ENCODE measurements at places on chromosomes 6 and 20. TPM values are rescaled to one million over a fixed set of nuclear protein-coding genes. Genes with fewer than 3 reads are reported as not detected.
A peak's percentile ranks its signal among the peaks of the same experiment; 100 is the strongest.

Gene RPS10
- 729 TPM for total RNA-seq

Gene TFAP2B
- not detected for total RNA-seq

Gene FBXO9
- 85.8 TPM for total RNA-seq

Gene STK4
- total RNA-seq, result 57.6 TPM

- DNase-seq, result no peak
- no peaks in the 10 kb centered on the region for H3K27me3 ChIP-seq
- H3K36me3 ChIP-seq, result no peaks in the 10 kb centered on the region
- no peaks in the 10 kb centered on the region for H3K4me1 ChIP-seq
Observed at GRCh38 chr6:119562168-119562567, 212.6 kb upstream of the MAN1A1 start.

GRCh38 chr20:46590443-46590842 is 40.0 kb upstream of the OCSTAMP start:
- no peaks in the 10 kb centered on the region for H3K4me1 ChIP-seq
- H3K27me3 ChIP-seq, result no peaks in the 10 kb centered on the region
- no peaks in the 10 kb centered on the region for H3K36me3 ChIP-seq
- H3K4me3 ChIP-seq, result no peak overlapping the region

- peak overlapping the region; percentile 22 for H3K27ac ChIP-seq
- no peak for DNase-seq
- no peaks in the 10 kb centered on the region for H3K4me1 ChIP-seq
- peak overlapping the region; percentile 23 for H3K4me3 ChIP-seq
- no peaks in the 10 kb centered on the region for H3K27me3 ChIP-seq
- H3K36me3 ChIP-seq, result no peaks in the 10 kb centered on the region
Observed at GRCh38 chr6:151136141-151136755, 103.5 kb upstream of the AKAP12 start.

GRCh38 chr20:2313316-2313715 is 17.5 kb downstream of the TGM3 start:
- no peak overlapping the region for H3K27ac ChIP-seq
- H3K36me3 ChIP-seq, result no peaks in the 10 kb centered on the region
- no peaks in the 10 kb centered on the region for H3K27me3 ChIP-seq
- DNase-seq, result no peak

GRCh38 chr6:186340-186965 is 105.8 kb upstream of the DUSP22 start:
- H3K4me3 ChIP-seq, result no peak overlapping the region
- DNase-seq, result no peak
- H3K36me3 ChIP-seq, result no peaks in the 10 kb centered on the region

DNA sequence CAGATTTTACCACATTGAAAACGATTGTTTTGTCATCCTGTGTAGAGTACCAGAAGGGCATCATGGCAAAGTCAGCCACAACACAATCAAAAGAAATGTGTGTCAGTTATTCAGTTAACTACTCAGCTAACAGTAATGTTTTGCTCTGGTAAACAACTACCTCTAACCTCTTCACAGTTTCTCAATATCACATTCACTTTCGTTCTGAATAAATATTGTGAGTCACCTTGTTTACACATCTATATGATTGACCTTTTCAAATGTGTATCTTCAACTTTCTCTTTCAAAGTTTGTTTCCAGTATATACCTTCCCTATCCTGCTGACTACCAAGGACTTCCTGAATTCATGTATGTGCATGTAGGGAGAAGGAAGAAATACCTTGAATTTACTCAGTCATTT is 216.6 kb upstream of the UFL1 start:
- no peak overlapping the region for H3K4me3 ChIP-seq
- no peak overlapping the region for H3K27ac ChIP-seq
- H3K36me3 ChIP-seq, result no peaks in the 10 kb centered on the region
- no peaks in the 10 kb centered on the region for H3K4me1 ChIP-seq
- H3K27me3 ChIP-seq, result no peaks in the 10 kb centered on the region
- DNase-seq, result no peak

GRCh38 chr20:36307412-36308325 is 1.5 kb downstream of the DLGAP4 start:
- DNase-seq, result no peak
- peaks cover 13% of the 10 kb centered on the region for H3K4me1 ChIP-seq
- no peak overlapping the region for H3K27ac ChIP-seq
- no peak overlapping the region for H3K4me3 ChIP-seq
- no peaks in the 10 kb centered on the region for H3K27me3 ChIP-seq
- no peaks in the 10 kb centered on the region for H3K36me3 ChIP-seq

GRCh38 chr6:88008831-88009231 is 38.8 kb upstream of the SPACA1 start:
- H3K4me3 ChIP-seq, result no peak overlapping the region
- peaks cover 9% of the 10 kb centered on the region for H3K4me1 ChIP-seq
- H3K36me3 ChIP-seq, result no peaks in the 10 kb centered on the region
- no peak overlapping the region for H3K27ac ChIP-seq
- DNase-seq, result no peak

DNA sequence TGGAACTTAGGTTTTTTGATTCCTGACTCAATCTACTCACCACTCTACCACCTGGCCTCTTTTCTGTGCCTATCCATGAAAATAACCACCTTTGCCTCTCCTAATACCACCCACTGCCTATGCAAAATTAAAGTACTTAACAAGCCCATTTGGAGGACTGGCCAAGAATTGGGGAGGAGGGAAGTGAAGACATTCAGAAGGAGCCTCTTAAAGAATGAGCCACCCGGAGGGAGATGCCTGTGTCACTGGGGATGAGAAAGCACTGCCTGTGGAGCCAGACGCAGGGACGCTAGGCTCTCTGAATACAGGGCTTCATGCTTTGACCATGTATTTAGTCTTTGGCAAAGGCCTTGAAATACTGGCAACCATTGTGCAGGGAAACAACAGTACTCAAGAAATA is 40.0 kb upstream of the MRPS10 start:
- no peaks in the 10 kb centered on the region for H3K4me1 ChIP-seq
- peaks cover 25% of the 10 kb centered on the region for H3K36me3 ChIP-seq
- DNase-seq, result no peak

All from Peyer's patch (tissue), 4 donors.